ENCODE measurements at places on chromosomes 16 and 17.

- no peak for DNase-seq
These were observed 559.3 kb downstream of the MAF start for GRCh38 chr16:79041206-79041605.

DNA sequence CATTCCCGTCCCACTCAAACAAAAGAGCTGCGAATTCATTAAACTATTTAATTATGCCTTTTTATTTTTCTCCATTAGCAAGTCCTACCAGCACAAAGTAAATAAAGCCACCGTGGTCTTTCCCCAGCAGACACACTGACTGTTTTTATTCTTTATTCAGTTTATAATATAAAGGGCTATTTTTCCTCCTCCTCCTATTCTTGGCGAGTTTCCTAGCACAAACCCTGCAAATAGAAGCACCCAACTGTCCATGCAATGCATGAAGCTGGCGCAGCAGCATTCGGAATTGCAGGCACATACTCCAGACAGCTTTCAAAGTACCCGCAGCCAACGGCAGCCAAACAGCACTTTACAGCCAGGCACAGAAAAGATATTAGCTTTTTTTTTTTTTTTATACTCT is 583.4 kb upstream of the PSMD7 start:
- no peak for DNase-seq

- no peak for DNase-seq
These were observed 132.0 kb downstream of the ANKRD11 start for GRCh38 chr16:89358030-89359005.

DNA sequence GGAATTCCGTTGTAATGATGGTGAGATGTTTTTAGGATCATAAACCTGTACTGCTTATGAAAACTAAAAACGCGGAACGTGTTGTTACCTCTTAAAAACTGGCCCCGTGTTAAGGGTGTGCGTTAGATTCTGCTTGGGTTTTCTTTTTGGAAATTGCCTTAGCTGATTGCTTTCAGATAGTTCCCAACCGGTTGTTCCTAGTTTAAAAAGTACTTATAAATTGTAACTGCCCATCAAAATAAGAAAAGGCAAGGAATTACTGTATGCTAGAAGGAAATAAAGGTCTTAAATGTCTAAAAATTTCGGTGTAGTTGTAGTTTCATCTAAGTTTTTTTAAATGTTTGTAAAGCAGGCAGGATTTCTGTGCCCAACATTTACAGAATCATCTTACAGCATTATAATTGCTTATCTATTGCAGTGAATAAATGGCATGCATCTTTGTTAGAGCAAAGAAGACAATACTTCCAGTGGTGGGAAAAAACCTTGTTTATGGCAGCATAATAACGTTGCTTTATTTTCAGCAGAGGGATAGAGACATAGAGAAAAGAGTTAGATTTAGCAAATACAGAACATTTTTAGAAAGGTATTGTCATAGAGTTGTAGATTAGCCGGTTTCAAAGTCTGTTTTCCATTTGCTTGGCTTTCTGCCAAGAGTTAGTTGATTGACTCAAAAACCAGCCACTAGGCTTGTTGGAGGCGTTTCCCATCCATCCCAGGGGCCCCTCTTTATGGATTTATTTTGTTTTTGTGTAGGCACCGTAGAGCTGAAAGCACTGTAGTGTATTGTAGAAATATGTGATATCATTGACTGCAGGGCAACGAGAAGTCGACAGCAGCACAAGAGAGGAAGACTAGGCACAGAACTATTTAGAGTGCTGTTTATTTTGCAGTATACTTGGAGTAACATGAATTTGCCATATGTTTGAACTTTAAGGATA is 1.7 kb downstream of the PPM1D start:
- peak; percentile 85 for DNase-seq

- no peak for DNase-seq
These were observed 450.4 kb downstream of the MAF start for GRCh38 chr16:79150151-79150550.

DNA sequence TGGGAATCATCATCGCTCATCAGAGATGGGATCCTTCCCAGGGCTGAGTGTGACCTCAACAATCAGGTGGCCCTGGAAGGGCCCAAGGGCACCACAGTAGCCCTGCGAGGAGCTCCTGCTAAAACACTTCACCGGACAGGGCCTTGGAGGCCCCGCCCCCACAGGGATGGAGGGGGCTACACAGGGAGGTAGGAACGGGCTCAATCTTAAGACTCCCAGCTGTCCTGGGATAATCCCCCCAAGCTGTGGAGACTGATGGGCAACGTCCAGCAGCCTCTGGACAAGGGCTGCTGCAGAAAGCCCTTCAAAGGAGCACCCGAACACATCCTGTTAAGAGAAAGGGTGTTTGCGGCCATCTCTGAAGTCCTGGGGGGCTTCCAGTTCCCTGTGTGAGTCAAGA is 60.4 kb downstream of the ZNF423 start:
- DNase-seq, result no peak

DNA sequence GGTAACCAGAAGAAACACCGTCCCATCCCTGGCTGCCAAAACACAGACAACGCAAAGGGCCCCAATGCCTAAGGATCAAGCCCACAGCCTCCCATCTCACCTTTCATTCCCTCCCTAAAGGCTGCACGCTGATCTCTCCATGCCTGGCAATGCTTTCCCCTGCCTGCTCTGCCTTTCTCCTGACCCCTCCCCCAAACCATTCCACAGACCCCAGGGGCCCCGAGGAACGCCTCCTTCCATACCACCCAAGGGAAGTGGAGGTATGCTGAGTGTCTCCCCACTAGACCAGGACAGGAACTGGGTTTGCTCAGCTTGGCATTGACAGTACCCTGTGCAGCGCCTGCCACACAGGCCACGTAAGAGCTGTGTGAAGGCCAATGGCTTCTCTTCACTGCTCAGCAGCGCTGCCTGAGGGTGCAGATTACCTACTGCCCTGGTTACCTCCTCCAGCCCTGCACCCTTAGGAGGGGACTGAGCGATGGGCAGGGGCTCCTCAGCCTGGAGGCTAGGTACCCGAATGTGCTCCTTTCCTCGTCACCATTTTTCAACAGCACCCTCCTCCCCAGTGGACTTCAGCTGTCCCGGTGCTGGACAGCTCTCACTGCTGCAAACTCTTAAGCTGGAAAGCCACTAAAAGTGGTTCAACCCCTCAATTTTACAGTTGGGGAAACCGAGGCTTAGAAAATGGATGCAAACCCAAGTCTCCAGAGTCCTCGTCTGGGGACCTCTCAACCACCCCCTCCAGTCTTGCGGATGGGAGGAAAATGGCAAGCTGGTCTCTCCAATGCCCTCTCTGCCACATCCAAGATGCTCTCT is 45.0 kb downstream of the SRCIN1 start:
- peak; percentile 61 for DNase-seq

- DNase-seq, result no peak
These were observed 13.3 kb upstream of the RBBP6 start for GRCh38 chr16:24525970-24526559.

GRCh38 chr17:44801880-44802279 is 28.2 kb downstream of the GJC1 start:
- no peak for DNase-seq

DNA sequence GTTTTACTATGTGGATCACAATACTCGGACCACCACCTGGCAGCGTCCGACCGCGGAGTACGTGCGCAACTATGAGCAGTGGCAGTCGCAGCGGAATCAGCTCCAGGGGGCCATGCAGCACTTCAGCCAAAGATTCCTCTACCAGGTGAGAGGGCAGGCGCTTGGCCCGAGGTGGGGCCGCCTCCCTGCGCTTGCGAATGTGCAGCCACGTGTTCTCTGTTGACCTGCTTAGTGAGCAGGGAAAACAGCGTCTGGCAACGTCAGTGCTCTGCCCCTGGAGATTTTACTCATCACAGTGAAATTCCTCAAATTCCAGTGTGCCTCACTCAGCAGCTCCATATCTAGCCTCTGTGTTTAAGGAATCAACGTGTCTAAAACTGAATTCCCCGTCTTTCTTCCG is 33.4 kb upstream of the CLEC18A start:
- DNase-seq, result no peak

Measured in Karpas-422 (cell line).